ENCODE measurements at places on chromosomes 6 and 20. TPM values are rescaled to one million over a fixed set of nuclear protein-coding genes. Genes with fewer than 3 reads are reported as not detected.

GGTLC1 gene
- not detected for total RNA-seq

LHFPL5 gene
- not detected for total RNA-seq

MATN4 gene
- total RNA-seq: 0.12 TPM

ADGRF4 gene
- total RNA-seq: 8.7 TPM

CLPSL1 gene
- total RNA-seq: not detected

XKR7 gene
- not detected for total RNA-seq

SAMD10 gene
- not detected for total RNA-seq

ENPP1 gene
- 1.7 TPM for total RNA-seq

PDE7B gene
- 1.1 TPM for total RNA-seq

DNMT3B gene
- 4.2 TPM for total RNA-seq

RIPOR2 gene
- not detected for total RNA-seq

IL20RA gene
- not detected for total RNA-seq

NKX2-4 gene
- not detected for total RNA-seq

TMEM217 gene
- total RNA-seq: 0.80 TPM

MICB gene
- total RNA-seq: 7.5 TPM

NFATC2 gene
- 7.5 TPM for total RNA-seq

CST4 gene
- not detected for total RNA-seq

ABHD16B gene
- total RNA-seq: not detected

OR11A1 gene
- total RNA-seq: not detected

DPM1 gene
- total RNA-seq: 75.7 TPM

ZSCAN16 gene
- total RNA-seq: 4.9 TPM

PPP1R16B gene
- 0.27 TPM for total RNA-seq

ALDH5A1 gene
- total RNA-seq: 8.3 TPM

MAP3K5 gene
- 3.1 TPM for total RNA-seq

PSMB8 gene
- total RNA-seq: 19.1 TPM

CALHM4 gene
- total RNA-seq: not detected

PLG gene
- not detected for total RNA-seq

PSMB9 gene
- 13.9 TPM for total RNA-seq

CALHM6 gene
- total RNA-seq: not detected

All from A549 treated with RU486 at 1 μM for 4 hours (cell line).